Esophagus squamous epithelium (tissue), 5 donors: ENCODE measurements at places on chromosomes 2 and 18. TPM values are rescaled to one million over a fixed set of nuclear protein-coding genes. Genes with fewer than 3 reads are reported as not detected.

NEURL3 gene
- total RNA-seq: not detected

TTC32 gene
- total RNA-seq: 5.2 TPM

R3HDM1 gene
- total RNA-seq: 23.5 TPM

GREB1L gene
- total RNA-seq: not detected

LONRF2 gene
- 1.6 TPM for total RNA-seq

ARHGEF33 gene
- 0.38 TPM for total RNA-seq

YPEL5 gene
- 39.0 TPM for total RNA-seq

ATOH8 gene
- 2.0 TPM for total RNA-seq

FOSL2 gene
- 170 TPM for total RNA-seq

FAHD2B gene
- total RNA-seq: 11.1 TPM

LRRTM4 gene
- not detected for total RNA-seq

CDC42EP3 gene
- 0.57 TPM for total RNA-seq

TNFRSF11A gene
- total RNA-seq: 3.5 TPM

VIT gene
- total RNA-seq: 4.5 TPM

PSMA8 gene
- total RNA-seq: not detected

CNTNAP5 gene
- not detected for total RNA-seq

TTN gene
- 0.94 TPM for total RNA-seq

POTEC gene
- total RNA-seq: not detected

TRIM43 gene
- not detected for total RNA-seq

SGO2 gene
- total RNA-seq: 4.0 TPM
